ENCODE measurements at places on chromosomes 1 and 21.

GRCh38 chr1:232123775-232124659 lies 497.4 kb downstream of the DISC1 start:
- no peak for DNase-seq

GRCh38 chr1:47590523-47591225 lies 152.8 kb downstream of the FOXD2 start:
- no peak for DNase-seq

DNA sequence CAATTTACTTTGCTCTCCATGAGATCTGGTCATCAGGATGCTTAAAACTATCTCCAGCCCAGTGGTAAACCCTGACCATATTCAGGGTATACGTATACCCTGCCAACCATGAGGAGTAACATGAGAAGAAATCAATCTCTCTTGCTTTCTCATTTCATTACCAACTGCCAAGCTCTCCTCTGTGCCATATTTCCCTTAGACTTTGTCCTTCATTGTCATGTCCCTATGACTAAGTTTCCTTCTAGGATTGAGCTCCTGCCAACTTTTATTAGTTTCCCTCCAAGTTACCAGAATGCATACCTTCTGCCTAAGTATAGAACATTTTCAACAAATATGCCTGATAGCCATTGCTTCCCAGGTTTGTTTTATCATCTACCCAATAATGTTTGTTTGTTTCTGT lies 1113.9 kb upstream of the B3GALT2 start:
- DNase-seq: no peak

- no peak for DNase-seq
Observed at GRCh38 chr1:109270623-109271317, 12.2 kb downstream of the PSRC1 start.

DNA sequence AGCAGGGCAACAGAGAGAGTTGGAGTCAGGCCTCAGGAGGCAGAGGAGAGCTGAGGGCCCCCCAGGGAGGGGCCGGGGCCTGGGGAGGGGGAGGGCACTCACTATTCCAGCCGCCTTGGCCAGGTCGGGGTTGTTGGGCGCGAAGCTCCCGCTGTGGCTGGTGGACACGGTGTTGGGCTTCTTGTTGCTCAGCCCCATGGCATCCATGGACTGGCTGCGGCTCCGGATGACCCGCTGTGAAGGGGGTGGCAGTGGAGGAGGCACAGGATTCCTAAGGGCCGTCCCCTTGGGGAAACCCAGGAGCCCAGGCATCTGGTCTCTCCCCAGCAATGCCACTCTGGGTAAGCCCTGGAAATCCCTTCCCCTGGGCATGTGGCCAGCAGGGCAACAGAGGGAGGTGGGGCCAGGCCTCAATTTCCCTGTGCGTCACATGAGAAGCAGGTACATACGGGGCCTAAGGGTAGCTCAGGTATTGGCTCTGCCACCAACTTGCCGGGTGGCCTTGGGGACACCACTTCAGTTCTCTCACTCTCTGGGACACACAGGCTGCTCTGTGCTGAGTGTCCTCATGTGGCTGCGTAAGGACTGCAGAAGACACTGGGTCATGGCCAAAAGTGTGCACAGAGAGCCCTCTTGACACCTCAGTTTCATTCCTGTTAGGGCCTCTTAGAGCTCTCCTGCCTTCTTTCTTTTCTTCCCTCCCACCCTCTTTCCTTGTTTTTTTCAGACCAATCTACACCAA lies 63.0 kb downstream of the RAP1GAP start:
- DNase-seq: no peak

GRCh38 chr1:236391008-236391407 lies 3.1 kb upstream of the EDARADD start:
- no peak for DNase-seq

GRCh38 chr1:182699393-182700350 lies 15.3 kb upstream of the RGS8 start:
- DNase-seq: no peak

DNA sequence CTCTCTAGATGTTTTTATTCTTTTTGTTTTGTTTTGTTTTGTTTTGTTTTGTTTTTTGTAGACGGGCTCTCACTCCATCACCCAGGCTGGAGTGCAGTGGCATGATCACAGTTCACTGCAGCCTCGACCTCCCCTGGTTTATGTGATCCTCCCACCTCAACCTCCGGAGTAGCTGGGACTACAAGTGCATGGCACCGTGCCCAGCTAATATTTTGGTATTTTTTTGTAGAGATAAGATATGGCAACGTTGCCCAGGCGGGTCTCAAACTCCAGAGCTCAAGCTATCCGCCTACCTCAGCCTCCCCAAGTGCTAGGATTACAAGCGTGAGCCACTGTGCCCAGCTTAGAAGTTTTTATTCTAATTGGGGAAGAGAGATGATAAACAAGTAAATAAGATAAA lies 13.3 kb upstream of the TP53BP2 start:
- DNase-seq: no peak

DNA sequence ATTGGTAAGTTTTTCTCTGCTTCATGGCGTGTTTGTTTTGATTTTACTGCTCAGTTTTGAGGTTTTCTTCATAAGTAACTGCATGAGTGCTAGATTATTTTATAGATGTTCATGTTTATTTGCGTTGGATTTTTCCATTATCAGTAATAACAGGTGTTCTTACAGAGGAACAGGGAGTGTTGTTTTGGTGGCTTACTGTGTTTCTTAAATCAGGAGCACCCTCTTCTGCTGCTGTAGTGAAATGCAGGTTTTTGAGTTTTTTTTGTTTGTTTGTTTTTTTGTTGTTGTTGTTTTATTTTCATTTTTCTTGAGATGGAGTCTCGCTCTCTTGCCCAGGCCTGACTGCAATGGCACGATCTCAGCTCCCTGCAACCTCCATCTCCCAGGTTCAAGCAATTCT lies 32.6 kb downstream of the CTBS start:
- DNase-seq: no peak

DNA sequence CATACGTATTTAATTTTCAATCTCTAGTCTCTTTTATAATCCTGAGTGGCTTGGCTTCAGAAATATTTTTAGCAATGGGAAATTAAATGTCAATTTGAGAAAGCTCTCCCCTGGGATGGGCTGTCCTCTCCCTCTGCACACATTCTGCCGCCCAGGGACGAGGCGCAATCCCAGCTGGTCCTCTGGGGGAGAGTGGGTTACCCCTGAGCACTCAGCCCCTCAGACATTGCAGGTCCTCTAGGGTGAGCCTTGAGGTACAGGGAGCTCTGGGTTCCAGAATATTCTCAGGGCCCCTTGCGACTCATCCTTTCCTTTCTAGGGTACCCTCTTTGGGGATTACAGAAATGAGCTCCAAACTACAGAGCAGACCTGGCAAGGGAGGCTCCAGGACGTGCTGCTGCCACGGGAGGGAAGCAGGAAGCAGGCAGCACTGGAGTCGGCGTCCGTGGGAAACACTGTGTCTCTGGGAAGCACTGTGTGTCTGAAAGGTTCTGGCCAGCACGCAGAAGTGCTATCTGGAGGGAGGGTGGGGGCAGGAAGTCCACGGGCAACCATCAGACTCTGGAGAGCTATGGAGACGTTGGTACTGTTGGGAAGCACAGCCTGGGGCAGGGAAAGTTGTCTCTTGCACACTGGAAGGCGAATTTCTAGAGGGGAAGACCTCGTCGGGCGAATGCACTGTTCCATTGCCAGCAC lies 343.3 kb upstream of the VAMP3 start:
- DNase-seq: peak; percentile 52

- no peak for DNase-seq
Observed at GRCh38 chr1:6459850-6460265, 6.1 kb downstream of the TNFRSF25 start.

DNA sequence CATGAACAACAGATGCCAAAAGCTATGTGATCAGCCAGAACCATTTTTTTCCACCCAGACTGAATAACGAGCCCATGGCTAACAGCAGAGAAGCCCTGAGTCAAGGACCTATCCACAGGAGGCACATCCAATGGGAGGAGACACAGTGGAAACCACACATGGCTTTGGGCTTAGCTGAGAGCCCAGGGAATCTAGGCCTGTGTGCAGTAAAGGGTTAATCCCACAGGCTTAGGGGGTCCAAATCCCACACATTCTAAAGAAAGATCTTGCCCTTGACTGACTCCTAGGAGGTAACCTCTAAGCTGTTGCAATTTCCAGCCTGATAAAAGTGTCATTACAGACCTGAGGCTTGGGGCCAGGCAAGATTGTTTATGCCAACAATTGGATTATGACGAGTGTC lies 194.5 kb downstream of the DSCAM start:
- no peak for DNase-seq

DNA sequence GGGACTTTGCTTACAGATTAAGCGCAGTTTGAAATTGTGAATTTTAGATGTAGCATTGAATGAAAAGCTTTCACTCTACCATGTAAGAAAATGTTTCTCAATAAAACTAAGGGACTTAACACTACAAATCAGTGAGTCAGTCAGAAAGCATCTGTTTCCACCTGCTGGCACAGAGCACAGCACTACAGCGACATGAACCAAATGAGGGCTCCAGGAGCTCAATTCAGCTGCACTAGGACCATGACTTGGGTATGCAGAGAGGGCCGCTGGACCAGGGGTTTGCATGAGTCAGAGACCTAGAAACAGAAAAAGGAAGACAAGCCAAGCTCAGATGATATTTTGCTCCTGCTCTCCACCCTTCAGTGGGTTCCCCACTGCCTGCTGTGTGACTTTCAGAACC lies 5.2 kb downstream of the SUSD4 start:
- no peak for DNase-seq

DNA sequence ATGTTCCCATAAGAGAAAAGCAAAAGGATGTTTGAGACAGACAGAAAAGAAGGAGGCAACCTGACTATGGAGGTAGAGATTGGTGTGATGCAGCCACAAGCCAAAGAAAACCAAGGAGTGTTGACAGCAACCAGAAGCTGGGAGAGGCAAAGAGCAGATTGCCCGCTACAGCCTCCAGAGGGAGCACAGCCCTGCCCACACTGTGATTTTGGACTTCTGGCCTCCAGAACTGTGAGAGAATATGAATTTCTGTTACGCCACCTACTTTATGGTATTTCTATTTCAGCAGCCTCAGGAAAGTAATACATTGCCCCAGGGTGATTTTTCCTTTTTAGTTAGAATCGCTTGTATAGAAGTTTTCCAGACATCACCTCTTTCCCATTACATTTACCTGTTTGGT lies 28.4 kb downstream of the SLAMF6 start:
- DNase-seq: no peak

DNA sequence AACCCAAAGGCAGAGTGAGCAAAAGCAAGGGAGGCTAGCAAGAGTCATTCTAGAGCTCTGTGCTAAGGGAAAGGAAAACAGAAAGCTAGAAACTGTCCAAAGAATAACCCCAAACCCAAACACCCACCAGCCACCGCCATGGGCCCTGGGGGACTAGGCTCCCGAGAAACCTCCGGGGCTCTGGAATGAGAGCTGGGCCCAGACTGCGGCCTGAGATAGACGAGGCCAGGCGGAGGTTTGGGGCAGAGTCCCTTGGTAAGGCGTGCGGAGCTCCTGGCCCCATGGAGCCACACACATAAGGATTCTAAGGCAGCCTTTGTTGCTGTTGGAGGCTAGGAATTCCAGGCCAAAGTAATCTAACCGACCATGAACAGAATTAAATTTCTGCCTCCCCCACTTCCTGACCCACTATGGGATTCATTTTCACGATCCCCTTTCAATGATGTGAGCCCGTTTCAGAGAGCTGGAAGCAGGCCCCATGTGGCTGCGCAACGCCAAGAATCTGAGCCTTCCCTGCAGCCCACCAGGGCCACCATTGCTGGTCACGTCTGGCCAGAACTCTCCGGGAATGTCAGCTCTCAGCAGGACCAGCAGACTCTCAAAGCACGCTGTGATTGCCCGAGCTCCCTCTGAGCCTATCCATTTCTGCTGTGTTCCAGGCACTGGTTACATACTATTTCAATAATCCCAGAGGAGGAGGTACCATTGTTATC lies 145.0 kb downstream of the TRABD2B start:
- DNase-seq: no peak

- no peak for DNase-seq
Observed at GRCh38 chr1:65889441-65889840, 96.7 kb downstream of the PDE4B start.

DNA sequence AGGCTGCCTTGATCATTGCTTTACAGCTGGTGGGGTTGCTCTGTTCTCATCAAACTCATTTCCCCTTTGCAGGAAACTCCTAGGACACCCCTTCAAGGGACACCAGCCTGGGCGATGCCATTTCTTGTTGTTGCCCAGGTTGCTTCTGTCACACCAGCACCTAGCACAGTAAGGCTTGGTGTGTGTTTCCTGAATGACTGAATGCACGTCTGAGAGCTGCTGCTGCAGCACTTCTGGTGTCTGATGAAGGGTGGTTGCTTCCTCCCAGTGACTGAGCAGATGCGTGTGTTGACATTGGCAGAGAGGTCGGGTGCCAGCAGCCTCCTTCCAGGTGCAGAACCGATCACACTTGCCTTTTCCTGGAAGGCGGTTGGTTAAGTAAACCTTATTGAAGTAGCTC lies 477.4 kb downstream of the CAMTA1 start:
- DNase-seq: no peak

DNA sequence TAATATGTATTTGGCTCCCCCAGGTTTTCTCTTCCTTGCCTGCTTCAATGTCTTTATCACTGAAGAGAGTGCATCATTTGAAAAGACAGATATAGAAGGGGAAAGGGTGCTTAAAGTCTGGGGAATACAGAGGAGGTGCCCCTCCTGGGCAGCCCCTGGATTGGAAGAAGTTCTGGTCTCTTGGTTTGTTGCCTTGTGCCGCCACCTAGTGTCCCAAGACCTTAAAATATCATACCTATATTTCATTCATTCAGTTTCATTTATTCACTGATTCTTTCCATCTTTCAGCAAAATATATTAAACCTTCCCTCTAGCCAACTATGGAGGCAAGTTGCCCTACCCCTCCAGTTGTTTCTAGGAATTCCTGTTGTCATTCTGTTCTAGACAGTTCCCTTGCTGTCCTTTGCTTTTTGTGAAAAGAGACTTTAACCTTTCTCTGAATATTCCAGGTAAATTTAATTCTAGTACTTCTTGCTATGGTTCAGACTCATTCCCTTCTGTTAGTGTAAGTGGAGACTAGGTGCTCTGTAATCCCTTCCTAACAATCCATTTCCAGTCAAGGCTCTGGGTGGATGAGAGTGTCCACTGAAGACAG lies 56.1 kb downstream of the MEF2D start:
- DNase-seq: no peak

DNA sequence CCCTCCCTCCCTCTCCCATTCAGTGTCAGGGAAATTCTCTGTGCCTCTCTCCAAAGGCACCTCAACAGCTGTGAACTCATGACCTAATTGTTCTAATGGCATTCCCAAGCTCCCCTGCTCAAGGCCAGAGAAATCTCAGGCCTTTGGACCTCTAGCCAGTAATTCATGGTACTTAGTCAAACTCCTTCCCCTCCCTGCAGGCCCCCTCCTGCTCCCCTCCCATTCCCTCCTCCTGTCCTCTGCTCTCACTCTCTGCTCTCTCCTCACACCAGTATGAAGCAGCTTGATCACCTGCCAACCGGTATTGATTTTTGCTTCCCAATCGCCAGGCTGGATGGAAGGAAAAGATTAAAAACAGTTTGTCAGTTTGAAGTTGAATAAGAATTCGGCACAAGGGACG lies 370.5 kb upstream of the PBX1 start:
- DNase-seq: no peak

GRCh38 chr1:174753131-174753530 lies 246.6 kb upstream of the CACYBP start:
- no peak for DNase-seq

Data from hepatic stellate cell (primary cell).